IMR-90 (cell line): ENCODE measurements at places on chromosomes 16 and 17. TPM values are rescaled to one million over a fixed set of nuclear protein-coding genes. Genes with fewer than 3 reads are reported as not detected.

SCNN1G gene
- total RNA-seq = not detected in 2 replicates

HSPB9 gene
- not detected in 2 replicates for total RNA-seq

C17orf50 gene
- total RNA-seq = not detected in 2 replicates

ITGAX gene
- 0.18 TPM in 1 of 2 replicates, not detected in the other for total RNA-seq

CRYM gene
- not detected in 2 replicates for total RNA-seq

ZNF768 gene
- total RNA-seq = 9.2 and 9.3 TPM in 2 replicates

ELMO3 gene
- total RNA-seq = 0.28 and 0.36 TPM in 2 replicates

PTGES3L gene
- total RNA-seq = 1.4 and 2.2 TPM in 2 replicates

TRPV2 gene
- 27.2 and 30.8 TPM in 2 replicates for total RNA-seq

ACACA gene
- total RNA-seq = 35.3 and 39.1 TPM in 2 replicates

SOST gene
- not detected in 2 replicates for total RNA-seq

KCNJ16 gene
- total RNA-seq = not detected in 2 replicates
